ENCODE measurements at places on chromosomes 4 and X.

GRCh38 chr4:176193126-176193525 is 2.3 kb downstream of the SPATA4 start:
- DNase-seq = no peak

DNA sequence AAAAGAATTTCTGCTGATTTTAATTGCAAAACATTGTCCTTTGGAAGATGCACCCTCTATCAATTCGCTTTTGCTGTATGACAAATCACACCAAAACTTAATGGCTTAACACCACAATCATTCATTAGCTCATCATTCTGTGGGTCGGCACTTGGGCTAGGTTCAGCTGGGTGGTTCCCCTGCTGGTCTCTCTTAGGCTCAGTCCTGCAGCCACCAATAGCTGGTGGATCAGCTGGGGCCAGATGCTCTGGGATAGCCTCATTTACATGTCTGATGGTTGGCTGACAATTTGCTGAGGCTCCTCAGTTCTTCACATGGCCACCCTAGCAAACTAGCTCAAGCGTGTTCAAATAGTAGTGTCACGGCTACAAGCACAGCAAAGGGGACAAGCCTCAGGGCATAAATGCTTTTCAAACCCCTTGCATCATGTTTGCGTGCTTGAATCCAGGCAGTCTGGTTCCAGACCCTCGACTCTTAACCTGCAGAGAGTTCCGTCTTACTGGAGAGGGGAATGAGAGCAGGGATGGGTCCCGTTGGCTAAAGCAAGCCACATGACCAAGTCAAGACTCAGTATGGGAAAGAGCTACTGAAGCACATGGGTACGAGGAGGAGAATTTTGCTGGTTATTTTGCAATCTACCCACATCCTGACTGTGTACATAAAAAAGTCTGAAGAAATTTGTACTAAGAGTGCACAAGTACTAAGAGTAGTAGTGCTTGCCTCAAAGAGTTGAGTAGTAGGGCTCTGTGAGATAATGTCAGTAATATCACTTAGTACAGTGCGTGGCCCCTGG is 7.5 kb upstream of the ACSL1 start:
- DNase-seq = no peak

GRCh38 chrX:18855919-18856644 is 127.8 kb downstream of the PHKA2 start:
- no peak for DNase-seq

- DNase-seq = no peak
These were observed 558.5 kb upstream of the DIAPH2 start for GRCh38 chrX:96126182-96126581.

DNA sequence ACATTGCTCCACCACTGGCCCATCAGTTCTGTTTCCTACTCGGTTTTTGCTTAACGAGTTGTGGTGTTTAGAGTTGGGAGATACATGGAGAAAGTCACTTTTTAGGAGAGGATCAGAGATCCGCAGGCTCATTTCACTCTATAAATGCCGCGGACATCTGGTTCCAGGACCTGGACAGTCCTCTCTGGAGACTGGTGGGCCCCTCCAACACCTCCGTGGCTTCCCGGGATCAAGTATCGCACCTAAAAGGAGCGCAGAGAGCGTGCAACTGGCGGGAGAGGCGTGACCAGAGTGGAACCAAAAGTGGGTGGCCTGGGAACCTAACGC is 9.9 kb upstream of the CLTRN start:
- no peak for DNase-seq

- no peak for DNase-seq
These were observed 601.7 kb upstream of the GRIA3 start for GRCh38 chrX:122582280-122582974.

DNA sequence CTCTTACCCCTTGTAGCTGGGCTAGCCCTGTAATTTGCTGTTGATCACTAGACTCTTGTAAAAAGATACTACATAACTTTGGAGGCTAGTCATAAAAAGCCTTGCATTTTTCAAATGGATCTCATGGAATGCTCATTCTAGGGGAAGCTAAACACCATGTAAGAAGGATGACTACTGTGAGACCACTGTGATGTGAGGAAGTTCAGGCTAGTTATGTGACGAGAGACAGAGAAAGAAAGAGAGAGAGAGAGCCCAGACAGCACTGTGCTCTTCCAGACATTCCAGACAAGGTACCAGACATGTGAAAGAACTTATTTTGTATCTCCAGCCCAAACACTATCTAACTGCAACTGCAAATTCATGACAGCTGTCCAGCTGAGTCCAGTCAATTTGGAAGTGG is 404.6 kb upstream of the PITX2 start:
- no peak for DNase-seq

GRCh38 chr4:138487670-138488069 is 245.5 kb upstream of the SLC7A11 start:
- no peak for DNase-seq

- DNase-seq = no peak
These were observed 234.1 kb upstream of the IGFBP7 start for GRCh38 chr4:57344296-57344695.

DNA sequence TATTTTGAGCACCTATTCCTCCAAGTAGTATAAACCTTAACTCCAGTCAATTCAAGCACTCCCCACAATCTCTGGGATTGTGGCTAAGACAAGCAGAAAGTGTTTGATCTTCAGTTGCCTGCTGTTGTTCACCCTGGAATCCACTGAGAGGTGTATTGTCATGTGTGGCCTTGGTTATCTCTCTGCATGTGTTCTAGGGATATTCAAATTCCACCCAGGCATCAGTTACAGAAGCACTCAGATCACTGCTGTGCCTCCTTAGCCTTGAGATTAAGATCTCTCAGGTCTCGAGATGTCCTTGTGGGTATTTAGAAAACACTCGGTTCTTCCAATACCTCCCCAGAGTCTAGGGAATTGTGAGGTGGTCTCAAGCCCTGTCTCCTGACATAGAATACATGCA is 213.3 kb downstream of the SMARCA1 start:
- DNase-seq = no peak

GRCh38 chr4:24655971-24656370 is 71.6 kb upstream of the DHX15 start:
- DNase-seq = no peak

DNA sequence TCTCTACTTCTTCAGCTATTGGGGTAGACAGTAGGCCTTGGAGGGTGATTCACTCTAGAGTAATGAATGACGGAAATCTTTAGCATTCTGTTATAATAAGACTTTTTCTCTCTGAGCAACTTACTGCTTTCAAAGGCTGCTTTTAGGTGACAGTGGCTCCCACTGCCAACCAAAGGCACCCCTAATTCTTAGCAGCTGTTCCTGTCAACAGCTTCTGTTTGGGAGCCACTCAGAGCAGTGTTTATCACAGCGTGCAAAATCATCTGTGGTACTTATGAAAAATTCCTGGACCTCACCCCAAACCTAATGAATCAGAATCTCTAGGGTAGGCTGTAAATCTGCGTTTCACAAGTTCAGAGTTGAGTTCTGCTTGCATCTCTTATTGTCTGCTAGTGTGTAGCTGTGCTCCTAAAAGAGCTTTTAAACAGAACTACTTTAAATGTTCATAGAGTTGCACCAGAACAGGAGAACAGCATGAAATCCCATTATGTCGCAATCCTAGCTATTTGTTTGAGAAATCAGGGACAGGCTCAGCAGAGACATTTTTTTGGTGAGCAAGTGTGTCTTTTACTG is 52.8 kb upstream of the POU4F2 start:
- no peak for DNase-seq

DNA sequence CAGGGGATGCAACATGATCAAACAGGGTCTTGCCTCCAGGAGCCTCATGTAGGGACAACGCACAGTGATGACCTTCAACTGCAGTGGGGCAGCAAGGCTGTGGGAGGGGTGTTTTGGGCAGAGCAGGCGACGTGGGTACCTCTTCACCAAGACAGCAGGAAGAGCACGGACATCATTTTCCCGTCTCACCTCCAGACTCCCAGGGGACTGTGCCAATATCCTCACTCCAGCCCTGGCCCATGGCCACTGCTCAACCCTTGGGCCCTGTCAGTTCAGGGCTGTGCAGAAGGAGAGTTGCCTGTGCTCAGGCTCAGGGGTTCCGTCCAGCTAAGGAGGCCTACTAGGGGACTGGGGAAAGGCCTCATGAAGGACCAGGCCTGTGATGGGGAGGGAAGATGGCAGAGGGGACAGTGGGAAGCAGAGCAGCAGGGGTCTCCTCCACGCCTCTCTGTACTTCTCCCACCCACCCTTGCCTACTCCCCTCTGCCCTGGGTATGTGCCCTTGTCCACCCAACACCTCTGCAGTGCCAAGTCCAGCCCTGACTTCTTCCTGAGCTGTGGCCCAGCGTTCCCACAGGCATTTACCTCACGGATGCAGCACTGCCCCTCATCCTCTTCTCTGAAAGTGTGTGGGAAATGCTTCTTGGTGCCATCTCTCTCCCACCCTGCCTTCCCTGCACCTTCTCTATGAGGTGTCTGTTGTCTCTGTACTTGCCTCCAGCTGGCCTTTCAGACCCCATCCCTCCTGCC is 1.4 kb downstream of the IL9R start:
- no peak for DNase-seq

GRCh38 chr4:130478406-130478805 is 1382.5 kb downstream of the C4orf33 start:
- no peak for DNase-seq

All from activated T-cell treated with anti-CD3 and anti-CD28 coated beads for 1 hour (primary cell).